NCI-H748 treated with DMSO at 0.1 percent for 48 hours (cell line): ENCODE measurements at places on chromosomes 11 and 22.
A peak's percentile ranks its signal among the peaks of the same experiment; 100 is the strongest.

DNA sequence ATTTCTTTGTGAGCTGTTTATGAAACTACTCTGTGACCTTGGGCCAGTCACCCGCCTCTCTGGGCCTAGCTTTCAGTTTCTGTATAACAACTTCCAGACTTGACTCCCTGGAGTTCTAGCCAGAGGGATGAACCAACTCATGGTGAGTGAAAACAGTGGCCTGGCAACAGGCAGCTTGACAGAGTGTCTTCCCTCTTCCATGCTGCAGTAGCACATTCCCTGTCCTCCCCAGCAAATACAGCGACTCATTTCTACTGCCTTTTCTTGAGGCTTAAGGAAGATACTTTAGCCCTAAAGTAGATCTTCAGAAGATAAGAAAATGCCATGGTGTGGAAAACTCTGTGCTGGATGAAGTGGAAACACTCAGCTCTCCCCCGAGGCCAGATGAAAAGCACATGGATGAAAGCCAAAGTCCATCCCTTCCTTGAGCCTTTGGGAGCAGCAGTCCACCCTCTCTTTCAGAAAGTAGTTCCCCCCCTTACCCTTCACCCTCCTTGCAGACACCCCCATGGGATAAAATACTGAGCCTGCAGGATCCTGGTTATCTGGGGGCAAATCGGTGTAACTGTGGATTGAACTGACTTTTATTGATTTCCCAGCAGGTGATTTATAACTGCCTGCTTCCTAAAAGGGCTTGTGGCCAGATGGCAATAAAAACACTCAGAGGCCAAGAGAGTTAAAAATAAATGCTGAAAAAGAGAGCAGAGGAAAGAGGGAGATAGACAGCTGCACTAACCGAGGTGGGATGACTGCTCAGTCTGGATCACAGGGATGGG, 24.1 kb downstream of the IRAG1 start:
- peak; percentile 18 for DNase-seq

- no peak for DNase-seq
These were observed 11.6 kb downstream of the NEAT1 start for GRCh38 chr11:65434057-65434666.

DNA sequence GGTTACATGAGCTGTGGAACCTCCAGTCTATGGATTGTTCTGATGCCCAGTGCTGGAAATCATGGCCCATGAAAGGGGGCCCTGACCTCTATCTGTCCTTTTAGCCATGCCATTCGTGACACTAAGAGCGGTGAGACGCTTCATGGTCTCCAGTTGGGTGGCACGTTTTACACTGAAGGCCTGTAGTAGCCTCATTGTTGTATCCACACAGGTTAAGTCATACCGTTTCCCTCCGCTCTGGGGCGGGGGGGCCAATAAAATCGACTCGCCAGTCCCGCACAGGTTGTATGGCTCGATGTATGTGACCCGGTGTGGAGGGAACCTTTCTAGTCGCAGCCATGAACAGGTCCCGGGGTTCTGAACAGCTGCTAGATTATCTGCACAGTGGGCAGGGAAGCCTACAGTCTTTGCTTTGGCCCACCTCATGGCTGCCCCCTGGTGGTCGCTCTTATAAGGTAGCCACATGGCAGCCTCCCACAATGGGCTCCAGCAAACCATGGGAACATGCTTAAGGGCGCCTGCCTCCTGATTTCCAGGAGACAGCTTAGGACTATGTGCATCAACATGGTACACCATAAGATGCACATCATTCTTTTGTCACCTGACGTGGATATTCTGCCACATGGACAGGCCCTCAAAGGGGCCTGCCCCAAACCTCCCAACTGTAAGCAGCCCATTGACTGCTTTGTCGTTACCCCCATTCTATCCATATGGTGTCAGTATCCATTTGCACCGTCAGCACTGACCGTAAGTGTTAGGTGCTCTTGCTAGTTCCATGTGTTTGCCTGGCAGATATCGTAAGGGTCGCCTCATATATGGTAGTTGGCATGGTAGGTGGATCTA, 19.7 kb upstream of the APOL3 start:
- peak; percentile 1 for DNase-seq

DNA sequence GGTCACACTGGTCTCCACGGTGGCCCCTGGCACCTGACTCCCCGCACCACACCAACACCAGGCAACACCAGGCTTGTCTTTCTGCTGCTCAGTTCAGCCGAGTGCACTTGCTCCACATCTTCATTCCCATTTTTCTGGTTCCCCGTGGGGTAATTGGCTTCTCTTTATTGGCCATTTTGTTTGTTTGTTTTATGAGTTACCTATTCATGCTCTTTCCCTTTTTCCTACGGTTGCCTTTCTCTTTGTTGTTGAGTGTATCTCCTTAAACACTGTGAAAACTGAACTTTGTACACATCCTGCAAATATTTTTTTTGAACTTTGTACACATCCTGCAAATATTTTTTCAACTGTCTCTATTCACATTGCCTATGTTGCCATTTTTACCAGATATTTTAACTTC, 834.0 kb downstream of the BRD1 start:
- DNase-seq: no peak

GRCh38 chr22:25393121-25393805, 171.2 kb upstream of the GRK3 start:
- DNase-seq: no peak

GRCh38 chr11:117989351-117990102, 3.3 kb downstream of the IL10RA start:
- DNase-seq: no peak

- no peak for DNase-seq
These were observed 77.4 kb downstream of the FBLN1 start for GRCh38 chr22:45579806-45580725.

GRCh38 chr22:26785932-26786331, 128.5 kb downstream of the MIAT start:
- DNase-seq: no peak

DNA sequence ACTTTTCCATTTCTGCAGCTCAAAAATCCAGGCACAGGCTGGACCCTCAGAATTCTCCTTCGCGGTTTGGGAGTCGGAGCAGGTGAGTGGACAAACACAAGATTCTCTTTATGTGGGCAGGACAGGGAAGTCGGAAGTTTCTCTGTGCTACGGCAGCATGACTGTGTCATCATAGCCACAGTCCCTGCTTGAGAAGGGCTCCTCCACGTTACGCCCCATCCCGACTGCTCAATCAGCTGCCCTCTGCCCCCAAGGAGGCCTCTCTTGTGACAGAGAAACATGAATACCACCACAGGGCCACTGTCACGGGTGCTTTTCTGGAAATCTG, 89.0 kb upstream of the SHISAL1 start:
- DNase-seq: no peak

- DNase-seq: no peak
These were observed 48.9 kb downstream of the FAR1 start for GRCh38 chr11:13717331-13717730.

DNA sequence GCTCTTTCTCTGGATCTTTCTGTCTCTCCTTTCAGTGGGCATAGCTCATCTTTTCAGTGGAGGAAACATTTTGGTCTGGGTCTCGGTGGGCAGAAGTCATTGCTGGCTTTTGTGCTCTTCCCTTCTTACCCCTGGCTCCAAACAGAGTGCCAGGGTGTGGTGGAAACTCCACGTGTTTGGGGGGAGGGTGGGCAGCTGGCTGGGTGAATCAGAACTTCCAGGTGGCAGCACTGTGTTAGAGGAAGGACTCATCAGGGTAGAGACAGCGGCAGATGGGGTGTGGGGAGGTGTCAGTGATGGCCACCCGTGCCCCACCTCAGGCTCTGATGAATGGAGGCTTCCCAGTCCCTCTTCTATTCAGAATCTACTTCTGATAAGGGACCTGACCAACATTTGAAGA, 114.0 kb downstream of the GRIK4 start:
- DNase-seq: no peak

DNA sequence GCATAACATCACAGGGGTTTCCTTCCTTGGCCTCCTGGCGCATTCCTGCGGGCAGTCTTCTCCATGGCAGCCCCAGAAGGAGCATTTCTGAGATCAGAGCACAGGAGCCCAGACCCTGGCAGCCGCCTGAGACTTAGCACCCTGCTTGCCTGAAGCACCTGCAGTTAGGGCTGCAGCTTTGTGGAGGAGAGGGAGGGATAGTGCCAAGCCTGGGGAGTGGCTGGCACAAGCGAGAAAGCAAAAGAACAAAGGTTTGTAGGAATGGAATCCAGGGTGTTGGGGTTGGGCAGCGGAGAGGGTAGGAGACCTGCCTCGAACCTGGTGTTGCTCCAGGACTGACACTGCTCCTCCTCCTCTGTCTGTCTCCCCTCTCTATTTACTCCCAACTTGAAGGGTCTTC, 66.9 kb downstream of the SCN3B start:
- no peak for DNase-seq

GRCh38 chr11:29260939-29261705, 755.7 kb downstream of the KCNA4 start:
- no peak for DNase-seq
